Neuronal stem cell (in vitro differentiated cells): ENCODE measurements at places on chromosomes 2 and 18.

DNA sequence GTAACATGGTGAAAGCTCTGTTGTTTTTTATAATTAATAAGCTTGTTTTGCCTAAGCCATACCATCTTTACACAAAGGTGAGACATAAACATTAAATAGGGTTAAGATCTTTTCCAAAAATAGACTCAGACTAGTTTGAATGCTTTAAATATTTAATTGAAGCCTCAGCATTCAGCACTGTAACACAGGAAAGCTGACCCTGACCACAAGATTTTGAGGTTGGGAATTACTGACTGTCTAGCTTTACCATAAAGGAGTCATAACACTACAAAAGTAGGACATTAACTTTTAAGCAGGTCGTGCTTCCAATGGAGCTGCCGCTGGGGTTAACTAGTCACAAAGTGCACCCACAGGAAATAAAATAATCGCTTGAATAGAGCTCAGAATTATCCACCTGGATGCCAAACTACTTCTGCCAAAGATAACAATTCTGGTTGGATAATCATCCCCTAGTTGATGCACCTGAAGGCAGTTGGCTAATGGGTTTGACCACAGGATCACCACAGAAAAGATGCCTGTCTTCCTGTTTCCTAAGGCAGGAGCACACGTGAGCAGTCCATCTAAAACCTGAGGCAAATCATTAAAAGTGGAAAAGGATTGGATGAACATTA lies 106.2 kb downstream of the COBLL1 start:
- no peak for DNase-seq

DNA sequence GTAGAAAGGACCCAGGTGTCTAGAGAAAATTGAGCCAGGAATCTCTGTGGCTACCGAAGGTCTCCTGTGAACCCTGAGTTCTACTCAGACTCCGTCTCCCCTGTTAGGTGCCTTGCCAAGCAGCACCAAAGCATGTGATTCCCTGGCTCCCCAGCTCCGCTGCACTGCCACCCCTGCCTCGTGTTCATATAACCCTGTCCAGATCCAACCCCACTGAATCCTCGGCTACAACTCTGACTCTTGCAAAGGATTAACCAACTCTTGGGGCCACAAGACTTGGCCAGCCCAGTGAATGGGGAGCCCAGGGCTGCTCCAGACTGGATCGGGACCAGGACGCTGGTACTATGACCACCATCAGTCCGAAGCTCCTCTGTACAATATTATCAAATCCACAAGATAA lies 37.3 kb upstream of the ACAA2 start:
- DNase-seq = no peak

DNA sequence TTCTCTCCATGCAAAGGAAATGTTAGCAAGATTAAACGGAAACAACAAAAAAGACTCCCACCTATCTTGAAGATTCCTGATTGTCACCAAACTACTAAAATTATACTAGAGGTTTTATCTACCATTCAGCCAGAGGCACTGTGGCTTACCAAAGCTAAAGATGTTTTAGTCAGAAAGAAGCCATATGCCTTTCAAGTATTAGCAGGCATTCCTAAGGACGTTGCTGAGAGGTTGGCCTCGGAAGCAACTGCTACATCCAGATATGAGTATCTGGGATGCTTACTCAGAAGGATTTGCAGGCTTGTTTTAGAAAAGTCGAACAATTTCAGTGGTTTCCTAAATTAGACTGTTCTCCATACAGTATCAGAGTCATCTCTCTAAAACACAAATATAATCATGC lies 88.3 kb upstream of the UBE2E3 start:
- DNase-seq = no peak

GRCh38 chr18:26271917-26272549 lies 45.8 kb downstream of the TAF4B start:
- DNase-seq = no peak

- DNase-seq = no peak
These were observed 58.9 kb upstream of the TEX51 start for GRCh38 chr2:126839796-126840195.

DNA sequence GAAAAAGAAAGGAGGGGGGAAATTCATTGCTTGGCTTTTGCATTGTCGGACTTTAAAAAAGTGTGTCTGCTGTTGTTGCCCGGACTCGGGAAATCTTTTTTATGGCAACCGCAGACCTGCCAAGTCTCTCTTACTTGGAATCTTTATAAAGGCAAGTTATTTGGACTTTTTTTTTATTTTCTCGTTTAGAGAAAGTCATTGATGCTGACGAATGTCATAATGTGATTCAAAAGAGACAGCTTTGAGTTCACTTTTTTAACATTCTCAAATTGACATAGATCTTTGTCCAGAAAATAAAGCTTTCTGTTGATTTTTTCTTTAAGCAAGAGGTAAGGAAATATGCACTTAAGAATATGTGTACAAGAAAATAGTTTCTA lies 651 bp upstream of the ZNF521 start:
- peak; percentile 23 for DNase-seq

GRCh38 chr2:197212344-197213262 lies 98.0 kb downstream of the ANKRD44 start:
- DNase-seq = no peak

- DNase-seq = no peak
These were observed 32.3 kb upstream of the BAZ2B start for GRCh38 chr2:159648643-159649042.

GRCh38 chr18:9019135-9019534 lies 83.4 kb upstream of the NDUFV2 start:
- DNase-seq = no peak

DNA sequence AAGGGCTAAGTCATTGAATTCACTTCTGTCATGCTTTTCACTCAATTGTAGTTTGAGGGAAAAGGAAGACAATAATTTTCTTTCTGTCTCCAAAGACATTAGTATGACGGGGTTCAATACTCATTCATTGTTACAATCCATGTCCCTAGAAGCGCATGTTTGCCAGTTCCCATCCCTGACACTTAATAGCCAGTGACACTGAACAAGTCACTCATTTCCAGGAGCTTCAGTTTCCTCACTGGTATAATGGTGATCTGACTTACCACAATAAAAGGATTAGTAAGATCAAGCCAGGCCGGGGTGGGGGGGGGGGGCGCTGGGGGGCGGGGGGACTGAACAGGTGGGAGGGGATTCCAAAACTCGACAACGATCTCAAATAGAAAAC lies 144.8 kb upstream of the MAP3K20 start:
- no peak for DNase-seq

DNA sequence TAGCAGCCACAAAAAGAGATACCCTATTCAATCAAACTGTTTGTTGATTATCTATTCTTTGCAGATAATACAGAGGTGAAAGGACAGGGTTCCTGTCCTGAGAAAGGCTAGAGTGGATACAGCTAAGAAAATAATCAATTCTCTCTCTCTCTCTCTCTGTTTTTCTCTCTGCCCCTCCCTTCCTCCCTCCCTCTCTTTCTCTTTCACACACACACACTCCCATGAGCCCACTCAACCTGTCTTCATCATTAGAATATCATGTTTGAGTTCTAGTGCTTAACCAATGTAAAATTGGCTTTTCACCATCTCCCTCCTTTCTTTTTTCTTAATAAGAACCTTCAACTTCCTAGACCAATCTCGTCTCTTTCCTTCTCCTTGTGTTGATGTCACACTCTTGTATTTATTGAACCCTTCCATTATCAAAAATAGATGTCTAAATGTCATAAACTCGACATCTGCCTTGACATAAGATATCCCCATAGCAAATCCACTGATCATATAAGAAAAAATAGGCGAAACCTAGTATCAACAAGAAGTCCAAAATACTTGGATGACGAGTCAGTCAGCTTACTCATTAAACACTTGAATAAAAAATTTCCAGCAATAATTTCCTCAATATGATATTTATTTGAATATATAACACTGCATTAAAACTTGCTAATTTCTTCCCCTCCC lies 42.8 kb upstream of the CYTIP start:
- no peak for DNase-seq

DNA sequence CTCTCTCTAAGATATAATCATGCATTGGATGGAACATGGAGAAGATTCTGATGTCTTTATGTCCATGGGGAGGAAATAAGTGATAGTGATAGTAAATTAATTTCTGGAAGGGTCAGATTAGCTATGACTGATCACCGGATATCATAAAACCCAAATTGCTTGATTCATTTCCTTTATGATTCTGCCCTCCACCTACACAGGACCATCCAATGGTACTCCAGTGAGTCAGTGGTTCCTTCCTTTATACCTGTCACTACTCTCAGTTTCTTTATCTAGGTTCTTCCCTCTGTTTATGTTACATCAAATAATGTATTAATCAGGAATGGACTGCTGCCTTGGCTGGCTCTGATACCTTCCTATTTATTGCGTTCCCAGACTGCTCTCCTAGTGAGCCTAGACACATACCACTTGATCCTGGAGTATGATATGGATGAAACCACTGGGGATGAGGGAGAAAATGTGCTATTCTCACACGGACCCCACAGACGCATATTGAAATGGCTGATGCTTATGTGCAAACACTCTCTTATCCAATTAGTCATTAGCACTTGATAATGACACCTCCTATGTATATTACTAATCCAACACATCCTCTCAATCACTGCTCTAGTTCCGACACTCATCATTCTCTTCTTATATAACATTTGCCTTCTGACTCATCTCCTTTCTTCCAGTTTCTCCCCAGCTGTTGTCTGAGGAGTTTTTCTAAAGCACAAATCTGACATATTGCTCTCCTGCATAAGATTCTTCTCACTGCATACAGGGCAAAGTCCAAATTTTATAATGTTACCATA lies 315.6 kb downstream of the INSIG2 start:
- no peak for DNase-seq

DNA sequence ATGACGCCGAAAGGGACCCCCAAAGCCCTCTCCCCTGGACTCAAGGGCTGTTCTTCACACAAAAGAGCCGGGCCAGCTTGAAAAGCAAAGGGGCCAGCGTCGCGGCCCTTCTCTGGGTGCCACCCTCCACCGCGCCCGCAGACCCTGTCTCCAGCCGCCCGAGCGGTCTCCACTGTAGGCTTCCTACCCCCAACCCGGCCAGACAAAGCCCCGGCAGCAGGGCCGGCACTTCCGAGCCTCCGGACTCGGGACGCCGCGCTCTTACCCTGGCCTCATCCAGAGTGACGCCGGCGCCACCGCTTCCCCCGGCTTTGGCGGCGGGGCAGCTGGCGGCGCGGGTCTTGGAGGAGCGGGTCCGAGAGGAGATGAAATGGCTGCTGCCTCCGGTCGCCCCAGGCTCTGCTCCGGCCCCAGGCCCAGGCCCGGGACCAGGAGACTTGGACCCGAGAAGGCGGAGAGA lies 603 bp downstream of the ATAD2B start:
- DNase-seq = peak; percentile 47

DNA sequence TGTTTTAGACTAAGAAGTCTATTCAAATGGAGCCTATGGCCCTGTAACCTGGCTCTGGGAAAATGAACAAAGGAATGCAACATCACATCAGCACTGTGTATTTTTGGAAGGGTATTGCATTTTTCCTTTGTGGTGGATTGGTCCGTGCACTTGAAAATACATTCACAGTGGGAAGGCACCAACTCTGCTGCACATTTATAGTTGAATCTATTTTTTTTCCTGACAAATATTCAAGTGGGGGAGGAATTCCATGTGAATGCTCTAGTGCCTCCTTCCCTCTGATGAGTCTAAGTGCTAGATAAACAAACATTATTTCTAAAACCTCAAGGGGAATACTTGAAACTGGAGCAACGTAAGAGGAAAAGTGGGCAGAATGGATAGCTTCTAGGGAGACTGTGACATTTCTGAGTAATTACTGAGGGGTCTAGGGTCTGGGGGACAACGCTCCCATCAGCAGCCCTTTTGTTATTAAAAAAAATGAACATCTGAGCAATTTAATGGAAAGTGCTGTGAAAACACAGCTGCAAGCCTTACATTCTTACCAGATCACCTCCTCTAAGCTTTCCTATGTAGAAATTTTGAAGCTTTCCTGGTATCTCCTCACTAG lies 208.2 kb downstream of the SLC8A1 start:
- no peak for DNase-seq

DNA sequence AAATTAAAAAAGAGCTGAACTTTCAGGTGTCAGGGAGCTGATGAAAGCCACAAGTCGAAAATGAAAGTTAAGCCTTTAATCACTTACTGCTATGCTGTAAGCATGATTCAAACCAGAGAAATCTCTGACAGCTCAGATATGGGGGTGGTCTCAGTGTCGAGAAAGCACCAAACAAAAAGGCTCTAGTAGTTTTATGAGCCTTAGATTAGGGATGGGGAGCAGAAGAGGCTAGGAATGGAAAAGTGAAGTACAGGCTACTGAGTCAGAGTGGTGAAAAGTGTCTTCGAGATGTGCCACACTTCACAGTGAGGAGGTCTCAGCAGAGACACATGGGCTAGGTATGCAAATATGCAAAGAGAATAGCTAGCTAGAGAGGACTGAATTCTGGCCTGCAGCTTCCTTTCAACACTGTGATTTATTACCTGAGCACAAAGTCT lies 482.2 kb downstream of the SPAG16 start:
- no peak for DNase-seq

DNA sequence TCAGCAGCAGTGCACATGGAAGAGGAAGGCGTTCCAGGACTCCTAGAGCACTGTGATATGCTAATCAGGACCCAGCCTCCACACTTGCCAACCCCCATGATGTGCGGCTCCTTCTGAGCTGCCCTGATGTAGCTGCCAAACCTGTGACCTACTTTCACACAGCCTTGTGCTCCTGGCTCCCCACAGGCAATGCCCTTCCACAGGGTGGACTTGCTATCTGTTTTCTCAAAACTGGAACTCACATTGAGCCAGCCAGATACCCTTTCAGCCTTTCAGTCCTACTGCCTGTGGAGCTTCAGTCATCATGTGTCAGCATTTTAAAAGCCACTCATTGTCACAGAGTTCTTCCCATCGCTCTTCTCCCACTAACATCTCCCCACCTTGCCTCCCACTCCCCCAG lies 181.6 kb downstream of the AFF3 start:
- DNase-seq = no peak

- DNase-seq = no peak
These were observed 172.5 kb upstream of the NETO1 start for GRCh38 chr18:73040247-73040646.

- DNase-seq = peak; percentile 51
These were observed 80.0 kb downstream of the EXOC6B start for GRCh38 chr2:72745679-72746368.

GRCh38 chr2:110157153-110157793 lies 41.7 kb upstream of the MALL start:
- peak; percentile 2 for DNase-seq

DNA sequence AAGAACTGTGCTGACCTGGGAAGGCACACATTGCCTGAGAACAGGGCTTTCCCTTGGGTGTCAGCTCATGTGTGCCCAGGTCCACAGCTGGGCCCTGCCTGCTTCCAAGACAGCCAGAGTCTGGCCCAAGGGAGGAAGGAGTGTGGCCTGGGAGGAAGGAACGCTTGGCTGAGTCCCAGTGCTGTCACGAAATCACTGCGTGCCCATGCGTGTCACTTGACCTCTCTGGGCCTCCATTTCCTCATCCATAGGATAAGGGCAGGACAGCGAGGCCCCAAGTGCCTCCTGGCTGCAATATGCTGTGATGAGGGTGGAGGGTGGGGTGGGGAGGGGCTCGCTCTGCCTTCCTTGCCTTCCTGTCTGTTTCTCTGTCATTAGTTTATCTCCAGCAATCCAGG lies 642 bp upstream of the KCNK3 start:
- no peak for DNase-seq
